Esophagus mucosa (tissue), 1 donor: ENCODE measurements at places on chromosomes 16 and 17.

DNA sequence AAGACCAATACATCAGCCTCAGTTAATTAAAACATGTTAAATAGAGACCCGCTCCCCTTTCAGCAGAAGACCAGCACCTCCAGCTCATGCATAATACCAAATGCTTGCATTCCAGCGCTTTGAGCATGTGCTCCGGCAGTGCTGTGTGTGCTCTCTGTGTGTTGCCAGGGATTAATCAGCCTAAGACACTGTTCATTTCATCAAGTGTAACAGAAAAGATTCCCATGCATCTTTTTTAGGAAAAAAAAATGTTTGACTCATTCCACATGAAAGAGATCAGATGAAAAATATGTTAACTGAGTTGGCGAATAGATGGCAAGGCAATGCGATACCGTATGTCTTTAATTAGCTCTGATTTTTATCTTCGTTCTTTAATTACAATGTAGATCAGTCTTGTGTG lies 187.6 kb downstream of the RPTOR start:
- ATAC-seq: no peak

DNA sequence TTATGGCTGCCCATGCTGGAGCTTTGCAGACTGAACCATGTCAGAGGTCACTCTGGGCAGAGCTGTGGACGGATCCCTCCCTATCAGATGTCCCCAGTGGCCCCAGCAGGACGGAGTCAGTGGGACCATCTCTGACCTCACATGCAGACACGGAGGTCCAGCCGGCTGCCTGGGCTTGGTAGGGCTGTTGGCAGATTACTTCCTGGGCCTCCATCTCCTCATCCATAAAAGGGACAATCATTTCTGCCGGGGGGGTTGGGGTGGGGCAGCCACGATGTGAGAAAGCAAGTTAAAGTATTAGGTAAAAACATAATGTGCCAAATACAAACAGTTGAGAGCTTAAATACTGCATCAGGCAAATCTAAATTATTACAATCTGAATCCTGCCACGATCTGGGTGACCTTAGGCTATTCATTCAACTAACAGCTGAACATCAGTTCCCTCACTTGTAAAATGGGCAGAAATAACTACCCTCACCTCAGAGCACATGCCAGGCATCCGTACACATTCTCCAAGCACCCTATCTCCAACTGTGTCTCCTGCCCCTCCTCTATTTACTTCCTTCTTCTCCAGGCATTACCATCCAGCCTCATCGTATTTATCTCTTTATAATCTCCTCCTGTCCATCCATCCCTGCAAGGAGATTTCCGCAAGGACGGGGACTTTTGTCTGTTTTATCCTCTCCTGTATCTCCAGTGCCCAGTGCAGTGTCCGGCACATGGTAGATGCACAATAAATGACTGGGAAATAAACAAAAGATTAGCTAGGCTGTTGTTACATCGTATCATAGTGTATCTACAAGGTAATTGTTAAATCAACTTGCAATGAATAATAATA lies 192.3 kb upstream of the FOXF1 start:
- no peak for ATAC-seq

- ATAC-seq: no peak
Measured at GRCh38 chr16:85018529-85019236, 7.3 kb upstream of the ZDHHC7 start.

DNA sequence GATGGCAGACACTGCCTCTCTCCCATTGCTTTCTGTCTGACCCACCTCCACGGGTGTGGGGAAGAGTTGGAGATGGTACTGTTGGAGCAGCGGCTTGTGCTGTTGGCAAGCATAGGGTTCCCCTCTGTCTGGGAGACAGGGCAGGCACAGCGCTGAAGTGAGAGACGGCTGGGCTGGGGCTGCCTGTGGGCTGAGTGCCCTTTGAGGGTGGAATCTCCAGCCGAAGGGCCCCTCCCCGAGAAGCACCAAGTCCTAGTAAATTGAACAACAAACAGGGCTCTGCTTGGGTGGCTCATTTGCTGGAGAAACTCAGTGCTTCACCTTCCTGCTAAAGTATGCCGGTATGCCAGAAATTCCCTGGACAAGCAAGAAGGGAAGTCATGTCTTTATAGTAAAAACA lies 79.7 kb downstream of the KSR1 start:
- no peak for ATAC-seq

- ATAC-seq: no peak
Measured at GRCh38 chr17:72592967-72593325, 472.1 kb downstream of the SOX9 start.

- peak; percentile 43 for ATAC-seq
Measured at GRCh38 chr17:18182978-18183333, 672 bp upstream of the ALKBH5 start.

DNA sequence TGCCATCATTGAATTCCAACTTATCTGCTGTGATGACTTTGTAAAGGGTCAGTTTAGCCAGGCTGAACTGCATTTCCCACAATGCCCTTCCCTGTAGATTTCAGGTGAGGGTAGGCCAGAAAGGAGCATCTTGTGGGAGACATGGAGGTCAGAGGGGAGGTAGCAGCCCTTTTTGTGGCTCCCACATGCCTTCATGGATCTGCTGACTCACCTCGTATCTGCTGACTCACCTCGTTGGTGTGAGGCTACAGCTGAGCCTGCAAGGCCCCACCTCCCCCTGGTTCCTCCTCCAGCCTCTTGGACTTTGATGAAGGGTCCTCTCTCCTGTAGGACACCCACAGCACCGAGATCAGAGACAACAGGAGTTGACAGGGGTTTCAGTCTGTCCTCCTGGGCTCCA lies 102.5 kb downstream of the SALL1 start:
- ATAC-seq: no peak

- ATAC-seq: no peak
Measured at GRCh38 chr16:56606071-56606475, 2.3 kb upstream of the MT2A start.

DNA sequence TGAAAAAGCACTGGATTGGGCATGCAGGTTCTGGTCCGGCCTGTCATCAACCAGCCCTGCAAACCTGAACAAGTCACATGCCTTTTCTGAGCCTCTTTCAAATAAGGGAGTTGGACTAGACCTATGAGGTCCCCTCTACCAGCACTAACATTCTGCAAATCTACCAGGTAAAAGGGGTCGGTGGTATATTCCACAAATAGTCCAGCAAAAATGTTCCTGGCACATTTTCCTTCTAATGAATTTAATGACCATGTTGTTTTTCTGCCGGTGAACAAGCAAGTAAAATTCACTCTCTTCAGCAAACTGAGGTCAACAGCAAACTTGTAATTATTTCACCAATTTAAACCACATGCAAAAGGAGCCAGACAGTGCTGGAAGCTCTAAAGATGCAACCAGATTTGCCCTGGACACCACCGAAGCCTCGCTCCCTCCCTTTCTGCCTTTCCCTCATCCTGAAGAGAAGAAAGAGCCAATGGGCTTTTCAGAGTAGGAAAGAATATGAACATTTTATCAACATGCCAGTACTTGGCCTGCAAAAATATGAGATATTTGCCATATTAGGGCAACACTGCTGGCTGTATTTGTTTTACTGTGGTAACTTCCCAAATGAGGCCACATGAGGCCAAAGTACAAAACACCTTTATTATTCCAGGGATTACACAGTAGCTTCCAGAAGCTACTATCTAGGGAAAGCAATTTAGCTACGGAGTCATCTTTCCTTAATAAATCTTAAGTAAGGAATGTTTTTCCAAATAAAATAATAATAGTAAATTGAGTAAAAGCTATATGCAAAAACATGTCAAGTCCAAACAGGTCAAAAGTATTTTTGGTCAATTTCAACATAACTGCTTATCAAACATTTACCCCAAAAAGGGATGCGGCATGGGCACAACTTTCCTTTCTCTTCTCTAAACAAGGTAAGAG lies 45.0 kb downstream of the USP31 start:
- no peak for ATAC-seq

GRCh38 chr16:24598777-24599437 lies 59.5 kb downstream of the RBBP6 start:
- no peak for ATAC-seq

- ATAC-seq: no peak
Measured at GRCh38 chr17:42460371-42460770, 1.7 kb downstream of the ATP6V0A1 start.

DNA sequence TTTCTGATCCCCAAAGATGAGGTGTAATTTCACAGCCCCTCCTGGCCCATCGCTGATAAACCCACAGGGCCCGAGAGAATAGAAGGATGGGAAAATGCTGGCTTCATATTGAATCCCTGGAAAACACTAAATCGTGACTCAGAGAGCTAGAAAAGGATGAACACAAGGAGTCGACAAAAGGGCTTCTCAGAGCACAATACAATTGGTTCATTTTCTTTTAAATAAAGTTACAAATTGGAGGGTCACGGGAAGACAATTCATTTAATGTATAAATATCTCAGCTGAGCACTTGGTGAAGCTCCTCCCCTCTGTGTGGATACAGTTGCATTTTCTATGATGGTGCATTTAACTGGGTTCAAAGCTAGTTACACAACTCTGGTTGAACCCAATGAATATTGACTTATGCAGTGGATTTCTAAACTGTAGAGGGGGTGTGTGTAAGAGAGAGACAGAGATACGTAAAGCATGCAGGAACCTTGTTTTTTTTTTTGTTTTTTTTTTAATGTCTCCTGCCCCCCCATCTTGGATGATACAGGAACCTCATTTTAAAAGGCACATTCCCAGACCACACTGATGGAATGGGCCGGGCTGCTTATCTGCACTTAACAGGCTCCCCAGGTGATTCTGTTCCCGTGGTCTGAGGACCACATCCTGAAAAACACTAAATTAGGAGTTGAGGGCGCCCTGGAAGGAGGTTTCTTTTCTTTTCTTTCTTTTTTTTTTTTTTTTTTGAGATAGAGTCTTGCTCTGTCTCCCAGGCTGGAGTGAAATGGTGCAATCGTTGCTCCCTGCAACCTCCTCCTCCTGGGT lies 14.1 kb downstream of the TTYH2 start:
- ATAC-seq: no peak

DNA sequence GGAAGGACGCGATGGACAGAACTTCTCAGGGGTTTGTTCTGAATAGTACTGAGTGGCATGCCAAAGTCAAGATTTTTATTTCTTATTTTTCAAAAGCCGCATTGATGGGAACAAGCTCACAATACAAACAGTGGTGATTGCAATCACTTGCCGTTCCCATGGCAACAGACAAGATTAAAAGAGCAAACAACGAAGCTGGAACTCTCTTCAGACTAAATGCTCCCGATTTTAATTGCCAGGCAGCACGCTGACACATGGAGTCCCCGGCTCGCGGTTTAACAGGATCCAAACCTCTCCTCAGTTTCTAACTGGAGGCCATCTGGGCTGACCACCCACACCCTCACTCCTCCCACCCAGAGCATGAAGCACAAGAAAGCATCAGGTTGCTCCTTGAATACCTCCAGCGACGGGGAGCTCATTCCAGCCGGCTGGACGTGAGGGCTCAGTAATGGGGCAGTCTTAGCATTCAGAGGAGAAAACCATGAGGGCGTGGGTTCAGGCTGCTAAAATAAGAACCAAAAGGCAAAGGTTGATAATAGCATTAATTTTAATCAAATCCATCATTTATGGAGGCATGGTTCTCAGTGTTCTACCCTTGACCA lies 41.5 kb downstream of the AIPL1 start:
- no peak for ATAC-seq

GRCh38 chr17:10622617-10623485 lies 34.3 kb downstream of the MYH3 start:
- ATAC-seq: peak; percentile 80

GRCh38 chr17:21508211-21508610 lies 132.1 kb downstream of the KCNJ12 start:
- no peak for ATAC-seq

DNA sequence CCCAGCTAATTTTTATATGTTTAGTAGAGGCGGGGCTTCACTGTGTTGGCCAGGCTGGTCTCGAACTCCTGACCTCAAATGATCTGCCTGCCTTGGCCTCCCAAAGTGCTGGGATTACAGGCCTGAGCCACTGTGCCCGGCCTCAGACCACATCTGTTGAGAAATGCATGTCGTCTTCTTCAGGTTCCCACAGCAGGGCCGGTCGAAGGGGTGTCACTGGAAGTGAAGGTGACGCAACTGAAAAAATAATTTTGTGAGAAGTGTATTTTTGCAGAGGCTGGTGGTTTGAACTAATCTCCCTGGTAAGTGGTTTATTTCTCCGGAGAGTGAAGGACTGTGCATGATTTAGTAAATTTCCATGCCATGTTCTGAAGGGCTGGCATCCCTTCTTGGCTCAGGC lies 33.4 kb upstream of the IL34 start:
- no peak for ATAC-seq

DNA sequence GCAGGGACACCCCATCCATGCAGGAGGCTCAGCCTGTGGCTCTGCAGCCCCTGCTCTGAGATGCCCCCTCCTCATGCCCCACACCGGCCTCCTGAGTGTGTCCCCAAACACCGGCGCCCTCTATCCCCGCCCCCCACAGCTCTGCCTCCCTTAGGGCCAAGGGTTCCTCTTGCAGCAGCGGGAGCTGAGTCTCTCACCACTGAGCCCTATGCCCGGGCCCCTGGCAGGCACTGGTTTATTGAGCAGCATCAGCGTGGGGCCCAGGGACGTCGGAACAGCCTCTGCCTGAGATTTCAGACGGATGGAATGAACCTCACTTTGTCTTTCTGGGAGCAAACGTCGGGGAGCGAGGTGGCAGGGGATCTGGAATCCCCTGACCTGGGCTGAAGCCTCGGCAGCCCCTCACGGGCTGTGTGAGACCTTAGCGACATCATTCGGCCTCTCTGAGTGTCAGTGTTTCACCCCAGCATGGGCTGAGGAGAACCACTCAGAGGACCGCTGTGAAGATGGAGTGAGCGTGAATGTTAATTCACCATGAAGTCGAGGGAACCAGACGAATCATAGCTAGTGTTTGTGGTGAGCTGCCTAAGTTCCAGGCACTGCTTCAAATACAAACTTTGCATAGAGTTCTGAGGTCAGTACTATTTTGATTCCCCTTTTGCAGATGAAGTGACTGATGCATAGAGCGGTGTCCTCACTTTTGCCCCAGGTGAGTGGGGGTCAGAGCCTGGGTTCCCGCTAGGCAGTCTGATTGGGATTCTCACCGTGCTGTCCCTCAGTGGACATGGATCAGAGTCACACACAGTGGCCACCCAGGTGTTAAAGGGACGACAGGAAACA lies 5.3 kb upstream of the C16orf74 start:
- ATAC-seq: no peak

- ATAC-seq: no peak
Measured at GRCh38 chr17:30316736-30317135, 17.1 kb downstream of the TMIGD1 start.

GRCh38 chr17:39740357-39741111 lies 2.8 kb downstream of the GRB7 start:
- ATAC-seq: peak; percentile 73

- no peak for ATAC-seq
Measured at GRCh38 chr17:52032454-52032853, 126.1 kb downstream of the CA10 start.

DNA sequence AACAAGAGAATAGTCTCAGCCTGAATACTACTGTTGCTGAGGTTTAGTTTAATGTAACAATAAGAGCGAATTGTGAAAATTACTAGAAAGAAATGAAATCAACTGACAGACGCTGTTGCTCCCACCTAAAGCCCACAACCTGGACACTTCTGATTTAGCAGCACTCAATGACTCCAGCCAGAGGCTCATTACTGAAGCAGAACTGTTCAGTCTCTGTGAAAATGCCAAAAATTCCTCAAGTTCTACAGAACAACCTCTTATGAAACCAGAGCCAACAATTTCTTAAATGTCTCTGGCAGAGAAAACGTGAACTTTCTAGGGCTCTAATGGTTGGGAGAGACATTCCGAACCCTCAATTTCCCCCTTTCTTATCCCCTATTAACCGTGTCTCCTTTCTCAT lies 9.9 kb downstream of the PSME3IP1 start:
- ATAC-seq: no peak

GRCh38 chr17:61981323-61981722 lies 53.5 kb upstream of the INTS2 start:
- no peak for ATAC-seq
